NT2/D1 (cell line): ENCODE measurements at places on chromosomes 1 and 21.

- no peak for DNase-seq
Observed at GRCh38 chr21:45809421-45809820, 165.9 kb downstream of the PCBP3 start.

GRCh38 chr1:70247768-70248167, 26.6 kb downstream of the SRSF11 start:
- no peak for DNase-seq

- DNase-seq = no peak
Observed at GRCh38 chr1:87929906-87930305, 601.2 kb downstream of the LMO4 start.

GRCh38 chr1:9302745-9303524, 10.2 kb downstream of the SPSB1 start:
- DNase-seq = no peak

DNA sequence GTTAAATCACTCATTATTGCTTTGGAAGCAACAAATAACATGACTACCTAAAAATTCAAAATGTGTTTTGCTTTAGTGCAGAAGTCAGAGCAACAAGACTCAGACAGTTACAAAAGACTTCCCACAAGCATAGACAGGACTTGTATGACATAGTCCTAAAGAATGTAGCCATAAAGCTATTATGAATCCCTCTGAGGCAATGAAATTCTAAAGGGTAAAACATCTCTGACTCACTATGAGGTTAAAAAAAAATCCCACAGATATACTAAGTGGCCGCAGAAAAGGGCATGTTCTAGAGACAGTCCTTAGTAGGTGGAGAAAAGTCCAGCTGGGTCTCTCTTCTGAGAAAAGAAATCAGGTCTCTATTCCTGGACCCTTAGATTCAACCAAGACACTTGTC, 4.9 kb downstream of the PRKAB2 start:
- no peak for DNase-seq

DNA sequence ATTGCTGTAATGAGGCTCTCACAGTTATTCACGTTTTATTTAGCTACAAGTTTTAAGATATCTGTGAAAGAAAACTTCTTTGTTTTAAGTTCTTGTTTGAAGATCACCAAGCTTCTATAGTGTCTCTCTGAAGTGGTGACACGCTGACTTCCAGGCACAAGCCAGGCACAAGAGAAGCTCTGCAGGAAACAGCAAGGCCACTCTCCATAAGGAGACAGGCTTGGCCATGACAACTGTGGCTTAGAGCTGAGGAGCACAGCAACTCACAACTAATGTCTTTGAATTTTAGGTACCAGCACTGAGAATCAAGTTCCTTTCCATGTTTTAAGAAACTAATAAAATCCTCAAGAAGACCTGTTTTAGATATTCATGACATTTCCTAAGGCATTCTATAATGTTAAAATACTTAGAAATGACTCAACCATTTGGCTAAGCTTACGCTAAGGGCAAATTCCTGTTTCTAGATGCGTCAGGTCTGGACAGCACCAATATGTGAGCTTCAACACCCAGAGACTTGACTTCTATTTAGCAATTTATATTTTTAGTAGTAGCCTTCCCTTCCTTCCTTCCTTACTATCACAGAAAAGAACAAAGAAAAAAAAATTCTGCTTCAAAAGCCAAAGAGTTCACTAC, 40.2 kb downstream of the APP start:
- no peak for DNase-seq

GRCh38 chr1:55484173-55484572, 269.0 kb upstream of the USP24 start:
- DNase-seq = no peak
